ENCODE measurements at places on chromosomes 4 and X. TPM values are rescaled to one million over a fixed set of nuclear protein-coding genes. Genes with fewer than 3 reads are reported as not detected.

The EVC gene
- 58.2 TPM for total RNA-seq

The XPNPEP2 gene
- total RNA-seq: 3.6 TPM

The CTAG1A gene
- not detected for total RNA-seq

The ADH7 gene
- total RNA-seq: not detected

- DNase-seq: peak; percentile 83
Measured at GRCh38 chr4:124641715-124642381, 70.7 kb downstream of the ANKRD50 start.

GRCh38 chr4:94338681-94339351 lies 3.8 kb downstream of the HPGDS start:
- no peak for DNase-seq

DNA sequence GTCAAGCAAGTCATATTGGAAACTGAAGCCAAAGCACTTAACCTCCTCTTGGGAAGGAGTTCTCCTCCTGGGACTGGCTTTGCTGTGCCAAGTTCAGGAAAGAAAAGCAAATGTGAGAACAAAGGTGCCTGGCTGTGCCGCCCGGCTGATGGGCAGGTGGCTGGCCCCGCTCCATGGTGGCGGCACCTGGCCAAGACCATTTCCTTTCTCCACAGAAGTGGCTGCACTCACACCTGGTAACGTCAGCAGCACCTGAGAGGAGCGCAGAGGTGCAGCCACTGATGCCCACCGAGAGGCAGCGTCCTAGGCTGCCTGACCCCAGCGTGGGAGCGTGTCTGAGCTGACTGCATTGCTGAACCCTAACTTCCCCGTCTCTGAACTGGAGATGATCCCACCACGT lies 54.3 kb downstream of the DCTD start:
- no peak for DNase-seq

DNA sequence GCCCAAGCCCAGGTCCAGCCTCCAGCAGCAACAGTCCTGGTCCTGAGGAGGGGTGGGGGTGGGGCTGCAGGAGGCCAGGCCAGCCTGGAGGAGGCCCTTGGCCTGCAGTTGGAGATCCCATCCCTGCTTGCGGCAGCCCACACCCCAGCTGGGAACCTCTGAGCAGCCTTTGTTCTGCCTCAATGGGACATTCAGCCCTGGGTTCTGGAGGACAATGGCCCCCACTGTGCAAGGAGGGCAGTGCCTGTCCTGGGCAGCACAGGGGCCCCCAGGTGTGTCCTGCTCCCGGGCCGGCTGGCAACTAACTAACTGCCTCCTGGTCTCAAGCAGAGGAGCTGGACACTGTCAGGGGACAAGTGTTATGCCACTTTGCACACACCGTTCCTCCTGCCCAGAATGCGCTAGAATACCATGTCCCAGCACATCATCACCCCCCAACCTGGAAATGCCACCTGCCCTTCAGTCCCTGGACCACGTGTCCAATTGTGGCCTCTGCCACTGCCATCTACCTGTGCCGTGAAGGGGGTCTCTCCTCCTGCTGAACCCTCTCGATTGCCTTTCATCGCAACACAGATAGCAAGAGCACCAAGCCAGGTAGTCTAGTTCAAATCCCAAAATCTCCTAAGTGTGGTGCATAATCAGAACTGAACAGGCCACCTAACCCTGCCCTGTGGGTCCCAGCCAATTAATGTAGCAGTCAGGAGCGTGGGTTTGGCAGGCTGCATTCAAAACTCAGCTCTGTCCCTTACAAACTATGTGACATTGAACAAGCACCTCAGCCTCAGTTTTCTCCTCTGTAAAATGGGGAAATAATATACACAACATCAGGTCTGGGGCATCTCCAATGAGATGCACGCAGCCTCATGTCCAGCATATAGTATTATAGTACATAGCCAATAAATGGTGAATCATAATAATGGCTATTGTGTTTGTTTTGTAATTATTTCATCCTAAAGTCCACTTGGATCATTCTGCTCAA lies 8.8 kb downstream of the PPP2R2C start:
- no peak for DNase-seq

DNA sequence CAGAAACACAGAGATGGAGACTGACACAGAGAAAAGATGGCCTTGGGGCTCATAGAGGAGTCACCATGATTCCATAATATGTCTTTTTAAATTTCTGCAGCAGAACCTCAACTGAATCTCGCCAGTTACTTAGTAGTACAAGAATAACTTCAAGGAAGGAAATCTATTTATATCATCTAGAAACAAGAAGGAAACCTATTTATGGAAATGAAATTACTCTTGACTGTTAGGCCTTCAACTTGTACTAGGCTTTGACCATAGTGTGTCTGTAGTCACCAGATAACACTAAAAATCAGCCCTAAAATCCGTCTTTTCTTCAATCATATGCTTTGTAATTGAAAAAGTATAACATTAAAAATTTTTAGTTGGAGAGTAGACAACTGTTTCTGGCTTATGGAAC lies 740.4 kb downstream of the TRIML1 start:
- no peak for DNase-seq

DNA sequence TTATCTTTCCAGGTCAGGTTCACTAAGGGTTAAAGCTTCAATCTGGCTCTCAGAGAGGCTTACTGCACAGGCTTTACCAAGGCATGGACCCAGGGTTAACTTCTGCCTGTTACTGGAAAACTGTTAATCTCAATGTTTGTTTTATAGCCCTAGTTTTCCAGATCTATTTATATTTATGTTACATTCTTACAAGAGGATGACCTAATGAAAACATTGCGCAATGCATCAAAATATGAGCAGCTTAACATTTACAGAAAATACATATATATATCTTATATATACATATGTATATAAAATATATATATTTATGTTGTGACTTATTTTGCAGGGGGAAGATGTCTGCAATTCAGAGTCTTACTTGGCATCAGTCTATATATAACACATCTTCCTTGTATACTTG lies 112.3 kb downstream of the PCDH19 start:
- DNase-seq: no peak

DNA sequence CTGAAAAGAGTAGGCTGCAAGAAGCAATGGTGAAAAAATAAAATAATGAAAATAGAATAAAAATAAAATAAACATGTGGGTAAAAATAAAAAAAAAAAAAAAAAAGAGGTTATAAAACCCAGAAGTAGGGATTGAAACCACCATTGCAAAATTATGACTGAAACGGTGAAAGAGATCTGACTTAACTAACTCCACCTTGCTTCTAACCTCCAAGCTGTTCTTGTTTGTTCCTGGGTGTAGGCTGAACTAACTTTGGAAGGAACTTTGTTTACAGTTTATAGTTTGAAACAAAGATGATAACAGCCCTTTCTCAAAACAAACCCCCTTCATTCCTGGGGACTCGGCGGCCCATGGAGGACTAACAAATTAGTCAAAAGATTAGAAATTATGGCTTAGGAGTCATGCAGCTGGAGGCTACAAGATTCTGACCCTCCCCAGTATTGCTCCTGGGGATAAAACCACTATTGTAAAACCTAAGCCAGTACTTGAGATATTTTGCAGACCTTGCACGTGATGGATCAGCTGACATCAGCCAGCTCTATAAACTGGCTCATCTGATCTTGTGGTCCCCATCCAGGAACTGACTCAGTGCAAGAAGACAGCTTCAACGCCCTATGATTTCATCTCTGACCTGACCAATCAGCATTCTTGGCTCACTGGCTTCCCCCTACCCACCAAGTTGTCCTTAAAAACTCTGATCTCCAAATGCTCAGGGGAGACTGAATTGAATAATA lies 30.4 kb downstream of the DDX60L start:
- DNase-seq: peak; percentile 94

Data from fibroblast of the aortic adventitia (primary cell).